ENCODE measurements at places on chromosomes 12 and 14.

- DNase-seq: no peak
These were observed 7.1 kb downstream of the ETV6 start for GRCh38 chr12:11656550-11656949.

- no peak for DNase-seq
These were observed 7.8 kb downstream of the NIN start for GRCh38 chr14:50823051-50823761.

DNA sequence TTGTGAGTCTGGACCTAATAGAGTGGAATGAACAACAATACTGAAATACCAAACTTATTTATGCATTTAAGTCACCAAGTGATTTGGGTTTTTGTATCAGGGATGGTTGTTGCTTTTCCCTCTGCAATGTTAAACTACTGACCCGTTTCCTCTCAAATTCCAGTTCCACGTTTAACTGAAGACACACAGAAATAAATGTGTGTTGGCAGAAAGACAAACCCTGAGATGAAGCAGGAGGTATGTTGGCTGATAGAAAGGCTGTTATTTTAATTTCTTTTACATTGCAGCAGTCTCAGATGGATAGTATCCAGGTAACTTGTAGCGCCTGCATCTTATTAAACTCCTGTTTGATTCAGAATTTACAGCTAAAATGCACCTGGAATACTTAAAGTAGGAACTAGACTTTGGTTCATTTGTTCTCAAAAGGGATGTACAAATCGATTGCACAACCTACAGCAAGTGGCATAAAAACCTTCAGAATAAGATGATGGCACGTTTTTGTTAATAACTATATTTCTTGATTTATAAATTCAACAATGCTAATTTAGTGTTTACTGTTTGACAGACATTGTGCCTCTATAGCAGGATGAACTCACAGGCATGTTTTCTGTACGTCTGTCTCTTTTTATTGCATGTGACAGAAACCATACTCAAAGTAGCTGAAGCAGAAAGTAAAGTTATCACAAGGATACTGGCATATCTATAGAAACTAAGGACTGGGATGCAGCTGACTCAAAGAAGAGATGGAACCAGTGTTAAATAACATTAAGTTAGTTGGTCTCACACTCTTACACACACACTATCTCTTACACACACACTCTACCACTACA lies 405.7 kb downstream of the ZFP36L1 start:
- DNase-seq: no peak

DNA sequence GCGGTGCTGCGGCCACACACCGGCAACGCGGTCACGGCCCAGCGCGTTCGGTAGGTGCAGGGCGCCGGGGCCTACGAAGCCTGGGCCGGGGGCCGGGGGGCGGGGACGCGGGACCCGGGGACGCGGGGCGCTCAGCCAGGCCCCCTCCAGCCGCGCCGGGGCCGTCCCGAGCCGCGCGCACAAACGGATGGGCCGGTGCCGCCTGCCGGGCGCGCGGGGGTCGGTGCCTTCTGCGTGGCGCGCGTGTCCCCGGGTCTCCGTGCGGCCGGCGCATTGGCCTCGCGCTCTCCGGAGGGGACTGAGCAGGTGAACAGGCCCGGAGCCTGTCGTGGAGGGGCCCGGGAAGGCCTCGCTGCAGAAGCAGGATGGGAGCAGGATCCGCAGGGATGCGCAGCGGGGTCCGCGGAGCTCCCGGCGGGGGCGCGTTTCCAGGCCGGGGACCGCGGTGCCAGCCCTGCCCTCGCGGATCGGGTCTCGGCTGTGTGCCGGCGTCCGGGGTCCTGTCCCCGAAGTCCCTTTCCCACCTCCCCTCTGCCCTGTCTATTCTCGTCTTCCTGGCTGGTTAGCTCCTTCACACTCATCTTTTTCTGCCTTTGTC lies 421 bp downstream of the GLT1D1 start:
- DNase-seq: peak; percentile 64

GRCh38 chr12:69837657-69838415 lies 12.8 kb downstream of the MYRFL start:
- no peak for DNase-seq

DNA sequence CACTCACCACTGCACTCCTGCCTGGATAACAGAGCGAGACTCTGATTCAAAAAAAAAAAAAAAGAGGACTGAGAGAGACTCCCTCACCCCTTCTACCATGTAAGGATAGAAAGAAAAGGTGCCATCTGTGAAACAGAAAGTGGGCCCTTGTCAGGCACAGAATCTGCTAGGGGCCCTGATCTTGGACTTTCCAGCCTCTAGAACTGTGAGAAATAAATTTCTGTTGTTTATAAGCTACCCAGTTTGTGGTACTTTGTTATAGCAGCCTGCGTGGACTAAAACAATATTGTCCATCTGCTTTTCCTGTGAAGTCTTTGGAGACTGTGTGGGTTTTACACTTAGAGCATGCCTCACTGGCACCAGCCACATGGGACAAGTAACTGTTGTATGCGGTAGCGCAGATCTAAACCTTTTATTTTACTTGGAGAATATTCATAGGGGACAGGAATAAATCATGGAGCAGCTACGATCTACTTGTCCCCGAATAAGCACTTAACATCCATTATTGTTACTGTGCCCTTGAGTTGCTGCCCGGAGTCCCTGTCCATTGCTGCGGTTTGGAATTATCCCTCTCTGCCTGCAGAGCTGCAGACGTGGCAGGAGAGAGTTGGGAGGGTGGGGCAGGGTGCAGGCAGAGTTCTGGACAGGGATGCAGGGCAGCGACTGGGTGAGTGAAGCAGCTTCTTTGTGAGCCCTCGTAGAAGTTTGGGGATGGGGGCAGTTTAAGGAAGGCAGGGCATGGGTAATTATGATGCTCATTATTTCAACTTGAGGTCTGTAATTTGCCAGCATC lies 52.4 kb upstream of the STON2 start:
- DNase-seq: no peak

- DNase-seq: peak; percentile 17
These were observed 70.2 kb downstream of the BTG1 start for GRCh38 chr12:92075425-92075914.

GRCh38 chr14:51382506-51382905 lies 142.5 kb downstream of the TMX1 start:
- no peak for DNase-seq

DNA sequence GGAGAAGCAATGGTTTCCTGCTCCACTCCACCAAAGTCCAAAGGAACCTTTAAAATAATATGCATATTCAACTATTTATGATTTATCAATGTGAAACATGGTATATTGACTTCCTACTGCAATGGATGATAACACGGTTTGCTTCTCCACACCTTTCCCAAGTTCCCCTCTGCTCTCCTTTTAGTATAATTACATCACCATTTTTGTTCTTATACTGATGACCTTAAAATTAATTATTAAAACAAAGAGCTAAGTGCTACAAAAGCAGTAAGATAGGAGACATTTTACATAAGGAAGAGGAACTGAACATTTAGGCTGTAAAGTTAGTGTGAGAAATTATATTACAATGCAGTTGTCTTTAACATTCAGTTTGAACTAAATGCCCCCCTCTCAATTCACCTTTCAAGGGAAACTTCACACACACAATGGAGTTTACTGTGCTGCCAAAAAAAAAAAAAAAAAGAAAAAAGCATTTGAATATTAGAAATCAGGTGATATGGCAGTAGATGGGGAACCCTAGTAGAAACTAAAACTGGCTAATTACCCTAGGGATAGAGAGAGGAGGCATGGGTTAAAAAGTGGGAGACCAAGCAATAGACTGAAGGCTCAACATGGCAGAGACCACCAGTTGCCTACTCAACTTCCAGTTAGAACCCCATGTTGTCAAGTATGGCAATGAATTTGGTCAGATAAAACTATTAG lies 37.1 kb upstream of the STK38L start:
- DNase-seq: no peak

DNA sequence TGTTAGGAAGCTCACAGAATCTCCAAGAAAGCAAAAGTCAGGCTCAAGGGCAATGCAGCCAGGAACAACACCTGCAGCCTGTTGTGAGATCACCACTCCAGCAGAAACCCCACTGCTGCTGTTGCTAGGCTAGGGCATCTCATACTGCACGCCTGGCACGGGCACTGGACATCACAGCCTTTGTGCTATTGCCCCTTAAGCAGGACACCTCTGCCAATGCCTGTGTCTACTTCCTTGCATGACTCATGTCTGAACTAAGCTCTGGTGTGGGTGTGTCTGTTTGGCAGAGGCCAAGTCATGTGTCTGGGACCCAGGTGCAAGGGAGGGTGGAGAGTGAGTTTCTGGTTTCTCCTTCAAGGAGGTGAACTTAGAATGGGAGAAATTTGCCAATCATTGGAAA lies 10.0 kb upstream of the DDX47 start:
- peak; percentile 57 for DNase-seq

DNA sequence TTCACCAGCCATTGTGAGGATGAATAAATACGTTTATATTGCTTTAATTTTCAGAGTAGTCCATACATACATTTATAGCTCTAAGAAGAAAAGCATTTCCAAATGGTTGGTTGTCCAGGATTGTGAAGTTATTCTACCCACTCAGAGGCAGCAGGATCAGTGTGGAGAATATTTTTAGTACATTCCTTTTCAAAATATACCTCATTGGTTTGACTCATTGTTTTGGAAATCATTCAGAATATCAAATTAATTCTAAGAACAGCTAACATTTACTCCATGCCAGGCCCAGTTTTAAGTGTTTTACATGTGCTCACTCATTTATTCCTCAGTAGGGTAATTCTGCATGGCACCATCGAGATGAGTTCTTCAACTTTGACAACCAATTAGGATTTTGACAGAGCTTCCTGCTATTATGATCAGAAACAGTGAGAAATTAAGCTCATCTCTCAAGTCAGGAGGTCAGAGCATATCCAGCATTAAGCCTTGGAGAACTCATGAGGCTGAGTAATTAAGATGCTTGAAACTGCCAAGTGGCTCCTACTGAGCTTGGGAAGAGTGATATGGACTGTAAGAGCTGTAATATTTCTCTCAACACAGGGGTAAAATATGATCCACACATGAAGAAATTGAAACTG lies 153.3 kb upstream of the CLEC14A start:
- DNase-seq: no peak

DNA sequence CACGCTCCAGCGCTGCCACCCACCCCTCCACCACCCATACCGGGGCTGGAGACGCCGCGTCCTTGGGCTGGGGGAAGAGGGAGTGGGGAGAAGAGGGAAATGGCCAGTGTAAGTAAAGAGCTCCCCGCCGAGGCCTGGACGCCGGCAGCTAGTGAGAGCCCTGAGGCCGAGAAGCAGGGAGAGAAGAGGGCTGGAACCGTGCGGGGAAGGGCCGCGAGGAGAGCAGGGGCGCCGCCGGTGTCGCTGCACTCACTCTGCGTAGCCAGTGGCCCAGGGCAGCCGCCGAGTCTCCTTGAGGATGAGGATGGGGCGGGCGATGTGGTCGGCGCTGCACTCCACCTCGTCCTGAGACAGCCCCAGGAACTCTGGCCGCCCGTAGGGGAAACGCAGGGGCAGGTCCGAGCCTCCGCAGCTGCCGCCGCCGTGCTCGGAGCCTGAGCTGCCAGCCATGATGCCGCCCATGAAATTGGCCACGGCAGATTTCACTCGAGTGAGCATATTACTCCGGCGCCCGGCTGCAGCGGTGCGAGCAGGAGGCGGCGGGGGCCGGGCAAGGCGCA lies 631 bp downstream of the PPM1H start:
- peak; percentile 73 for DNase-seq

DNA sequence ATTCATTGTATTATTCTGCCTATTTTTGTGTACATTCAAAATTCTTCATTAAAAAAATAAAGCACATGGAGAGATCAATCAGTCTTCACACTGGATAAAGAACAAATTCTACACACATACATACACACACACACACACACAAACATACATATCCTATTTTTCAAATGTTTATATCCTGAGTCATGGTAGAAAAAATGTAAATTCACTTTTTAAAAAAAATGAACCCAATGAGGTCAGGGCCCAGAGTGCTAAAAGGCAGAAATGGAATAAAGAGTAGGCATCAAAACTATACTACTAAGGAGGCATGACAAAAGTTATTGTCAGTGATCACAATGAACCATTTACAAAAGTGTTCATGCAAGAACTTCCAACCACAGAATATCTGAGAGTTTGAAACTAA lies 17.3 kb downstream of the GALC start:
- DNase-seq: no peak

GRCh38 chr14:90676912-90677311 lies 139.3 kb downstream of the TTC7B start:
- DNase-seq: no peak

- no peak for DNase-seq
These were observed 107.3 kb downstream of the PIWIL1 start for GRCh38 chr12:130444986-130445385.

- peak; percentile 33 for DNase-seq
These were observed 59.3 kb downstream of the C14orf132 start for GRCh38 chr14:96098309-96098998.

GRCh38 chr14:54933006-54933405 lies 30.4 kb upstream of the GCH1 start:
- DNase-seq: no peak

DNA sequence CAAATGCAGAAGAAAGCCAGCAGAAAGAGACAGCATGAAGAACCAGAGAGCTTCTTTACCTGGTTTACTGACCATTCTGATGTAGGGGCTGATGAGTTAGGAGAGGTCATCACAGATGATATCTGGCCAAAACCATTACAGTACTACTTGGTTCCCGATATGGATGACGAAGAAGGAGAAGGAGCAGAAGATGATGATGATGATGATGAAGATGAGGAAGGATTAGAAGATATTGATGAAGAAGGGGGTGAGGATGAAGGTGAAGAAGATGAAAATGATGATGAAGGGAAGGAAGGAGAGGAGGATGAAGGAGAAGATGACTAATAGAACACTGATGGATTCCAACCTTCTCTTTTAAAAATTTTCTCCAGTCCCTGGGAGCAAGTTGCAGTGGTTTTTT lies 178.2 kb upstream of the CRY1 start:
- DNase-seq: no peak

- DNase-seq: no peak
These were observed 78.7 kb downstream of the HELB start for GRCh38 chr12:66380769-66381535.

GRCh38 chr14:32710231-32710671 lies 228.4 kb upstream of the NPAS3 start:
- no peak for DNase-seq

- no peak for DNase-seq
These were observed 215.0 kb downstream of the TBX5 start for GRCh38 chr12:114190971-114191370.

DNA sequence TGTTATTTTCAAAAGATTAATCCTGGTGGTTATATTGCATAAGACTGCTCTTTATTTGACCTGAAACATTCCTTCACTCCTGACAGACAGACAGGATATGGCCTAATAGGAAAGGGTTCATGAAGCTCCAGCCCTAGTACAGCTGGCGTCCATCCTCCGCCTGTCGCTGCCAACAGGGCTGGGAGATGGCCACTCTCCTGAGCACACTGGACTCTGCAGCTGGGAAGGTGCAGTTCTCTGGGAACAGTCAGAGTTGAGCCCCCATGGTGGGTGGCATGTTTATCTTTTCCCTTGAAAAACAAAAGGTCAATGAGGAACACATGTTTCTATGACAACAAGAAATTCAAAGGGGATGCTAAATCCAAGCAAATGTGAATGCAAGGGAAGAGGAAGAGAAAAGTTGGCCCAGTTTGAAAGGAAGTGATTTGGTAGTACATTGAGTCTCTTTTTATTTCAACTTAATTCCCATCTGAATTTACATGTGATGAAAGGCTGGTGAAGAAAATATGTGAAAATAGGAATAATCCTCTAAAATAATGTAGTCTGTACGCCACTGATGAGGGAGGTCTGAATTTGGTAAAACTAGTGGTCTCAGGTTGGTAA lies 89.9 kb upstream of the DCN start:
- no peak for DNase-seq

GRCh38 chr12:105674871-105675699 lies 344.6 kb downstream of the C12orf75 start:
- no peak for DNase-seq

Data from GM20000 (cell line).